ENCODE measurements at places on chromosomes 7 and 10.

DNA sequence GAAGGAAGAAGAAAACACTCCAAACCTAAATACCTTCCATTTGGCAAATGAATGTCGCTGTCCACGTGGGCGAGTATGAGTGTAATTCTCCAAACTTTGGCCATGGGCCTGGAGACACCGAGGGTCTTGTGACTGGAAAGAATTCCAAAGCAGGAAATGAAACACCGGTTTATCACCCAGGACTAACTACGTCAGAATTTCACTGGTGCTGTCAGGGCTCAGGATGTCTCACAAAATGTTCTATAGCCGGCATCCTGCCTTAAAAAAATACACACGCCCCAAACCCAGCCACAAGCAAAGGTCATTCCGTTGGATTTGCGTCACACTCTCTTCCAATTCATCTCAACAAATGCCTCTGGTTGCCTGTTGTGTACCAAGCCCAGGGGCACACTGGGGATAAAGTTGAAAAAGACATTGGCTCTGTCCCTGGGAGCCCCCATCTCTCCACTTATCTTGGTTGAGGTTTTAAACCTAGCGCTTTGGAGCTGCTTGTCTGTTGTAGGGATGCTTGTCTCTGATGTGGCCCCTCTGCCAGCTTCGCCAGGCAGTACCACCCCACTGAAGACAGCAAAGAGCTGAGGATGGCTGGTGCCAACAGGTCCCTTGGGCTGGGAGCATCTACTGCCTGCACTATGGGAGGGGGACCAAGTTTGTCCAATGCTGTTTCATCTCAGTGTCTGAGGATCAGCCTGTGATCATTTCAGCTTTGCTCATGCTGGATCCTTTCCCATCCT lies 31.2 kb downstream of the GSTO2 start:
- no peak for DNase-seq

GRCh38 chr10:75773231-75773780 lies 341.9 kb downstream of the LRMDA start:
- DNase-seq: no peak

- peak; percentile 41 for DNase-seq
Measured at GRCh38 chr7:155804897-155805825, 7.1 kb downstream of the SHH start.

DNA sequence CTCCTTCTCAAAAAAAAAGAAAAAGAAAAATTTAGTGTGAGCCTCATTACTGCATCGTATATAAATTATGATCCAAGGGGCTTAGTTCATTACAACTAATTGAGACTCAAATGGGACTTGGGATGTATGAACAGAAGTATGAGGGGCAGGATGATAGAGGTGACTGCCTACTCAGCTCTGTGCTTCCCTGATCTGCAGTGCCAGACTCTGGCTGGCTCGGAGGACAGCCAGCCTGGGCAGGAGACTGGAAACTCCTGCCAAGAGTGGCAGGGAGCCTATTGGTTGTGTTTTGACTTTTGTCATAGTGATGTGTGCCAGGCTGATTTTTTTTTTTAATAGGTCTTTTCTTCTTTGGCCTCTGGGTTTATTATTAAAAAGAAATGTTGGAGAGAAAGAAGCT lies 73.8 kb upstream of the GTF2IRD1 start:
- no peak for DNase-seq

DNA sequence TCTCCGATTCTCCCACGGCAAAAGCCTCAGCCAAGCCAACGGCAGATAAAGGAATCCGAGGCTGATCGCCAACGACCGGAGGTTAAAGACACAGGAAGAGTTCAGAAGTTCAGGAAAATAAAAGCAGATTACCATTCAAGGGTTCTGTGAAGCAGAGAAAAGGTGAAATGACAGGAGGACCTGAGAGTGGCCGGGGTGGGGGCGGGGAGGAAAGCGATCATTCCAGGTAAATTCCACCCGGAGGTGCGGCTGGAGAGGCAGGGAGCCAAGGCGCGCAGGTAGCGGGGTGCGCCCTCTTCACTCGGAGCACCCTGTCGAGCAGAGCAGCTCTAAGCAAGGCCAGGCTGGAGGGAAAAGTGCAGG lies 35.3 kb upstream of the SEPHS1 start:
- no peak for DNase-seq

- DNase-seq: no peak
Measured at GRCh38 chr10:99303899-99304861, 25.0 kb upstream of the CNNM1 start.

DNA sequence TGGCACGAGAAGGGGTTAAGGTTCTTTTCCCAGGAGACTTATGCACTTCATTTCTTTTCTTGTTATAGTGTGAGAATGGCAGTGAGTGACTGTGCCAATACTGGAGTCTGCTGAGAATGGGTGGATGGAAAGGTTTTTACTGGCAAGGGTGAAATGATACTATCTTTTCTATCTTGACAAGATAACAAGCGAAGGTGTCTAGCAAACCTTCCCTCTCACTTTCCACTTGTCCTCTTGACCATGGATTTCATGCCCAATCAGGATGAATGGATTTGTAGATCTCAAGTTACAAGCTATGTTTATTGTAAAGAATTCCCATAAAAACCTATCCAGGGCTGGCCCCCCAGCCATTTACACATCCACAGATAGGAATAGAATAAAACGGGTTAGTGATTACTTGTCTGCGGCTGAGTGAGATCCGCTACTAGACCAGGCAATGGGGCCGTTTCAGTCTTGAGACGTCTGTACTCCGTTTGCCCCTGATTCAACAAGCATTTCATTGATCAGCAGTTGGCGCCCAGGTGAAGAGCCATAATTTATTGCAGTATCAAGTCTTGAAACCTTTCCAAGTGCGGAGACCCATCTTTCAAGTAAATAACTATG lies 152.6 kb downstream of the PRKCQ start:
- no peak for DNase-seq

- peak; percentile 53 for DNase-seq
Measured at GRCh38 chr10:102729029-102730026, 14.4 kb upstream of the WBP1L start.

DNA sequence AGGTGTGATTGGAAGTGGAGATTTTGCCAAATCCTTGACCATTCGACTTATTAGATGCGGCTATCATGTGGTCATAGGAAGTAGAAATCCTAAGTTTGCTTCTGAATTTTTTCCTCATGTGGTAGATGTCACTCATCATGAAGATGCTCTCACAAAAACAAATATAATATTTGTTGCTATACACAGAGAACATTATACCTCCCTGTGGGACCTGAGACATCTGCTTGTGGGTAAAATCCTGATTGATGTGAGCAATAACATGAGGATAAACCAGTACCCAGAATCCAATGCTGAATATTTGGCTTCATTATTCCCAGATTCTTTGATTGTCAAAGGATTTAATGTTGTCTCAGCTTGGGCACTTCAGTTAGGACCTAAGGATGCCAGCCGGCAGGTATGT lies 13.6 kb downstream of the STEAP2 start:
- DNase-seq: no peak

DNA sequence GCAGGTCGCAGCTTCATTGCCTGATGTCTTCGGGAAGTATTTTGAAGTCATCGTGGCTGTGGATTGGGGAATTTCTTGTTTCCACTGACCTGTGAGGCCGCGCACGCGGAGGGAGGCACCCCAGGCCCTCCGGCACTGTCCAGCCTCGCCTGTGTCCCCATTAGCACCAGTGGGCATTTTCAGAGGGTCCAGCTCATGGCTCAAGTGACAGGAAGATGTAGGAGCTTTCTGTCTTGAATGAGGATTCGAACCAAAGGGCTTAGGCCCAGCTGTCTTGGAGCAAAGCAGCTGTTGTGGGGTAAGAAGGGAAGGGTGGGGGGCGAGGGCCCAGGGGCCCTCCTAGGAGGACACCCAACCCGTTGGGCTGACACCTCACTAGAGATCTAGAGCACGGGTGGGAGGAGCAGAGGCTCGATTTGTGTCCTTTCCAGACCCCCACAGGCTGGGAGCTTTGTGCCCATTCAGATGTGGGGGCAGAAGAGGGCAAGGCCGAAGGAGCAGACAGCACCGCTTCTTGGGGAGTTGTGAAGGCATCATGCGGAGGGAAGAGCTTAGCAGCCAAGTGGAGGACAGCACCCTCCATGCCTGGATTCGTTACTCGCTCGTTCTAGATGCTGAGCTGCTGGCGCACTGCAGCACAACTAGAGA lies 914 bp downstream of the ZNF37A start:
- peak; percentile 2 for DNase-seq

- DNase-seq: no peak
Measured at GRCh38 chr10:65950075-65950474, 975.8 kb upstream of the LRRTM3 start.

- no peak for DNase-seq
Measured at GRCh38 chr10:78434886-78435285, 401.2 kb downstream of the RPS24 start.

GRCh38 chr7:76427635-76428034 lies 2.9 kb downstream of the ZP3 start:
- no peak for DNase-seq

DNA sequence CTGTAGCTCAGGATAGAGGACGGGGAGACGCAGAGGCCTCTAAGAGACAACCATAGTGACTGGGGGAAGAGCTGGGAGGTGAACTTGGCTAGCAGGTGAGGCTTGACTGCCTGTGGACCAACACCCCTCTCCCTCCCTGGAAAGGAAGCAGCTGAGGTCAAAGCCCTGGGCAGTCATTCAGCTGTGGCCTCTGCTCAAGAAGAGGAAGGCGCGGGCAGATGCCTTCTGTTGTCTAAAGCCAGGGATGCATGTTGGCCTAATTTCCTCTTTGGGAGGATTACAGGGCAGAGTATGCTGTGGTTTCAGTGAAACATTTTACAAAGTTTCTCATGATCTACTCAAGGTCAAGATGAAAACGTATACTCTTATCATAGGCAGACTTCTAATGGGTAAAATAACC lies 327.1 kb downstream of the PRPF18 start:
- DNase-seq: no peak

DNA sequence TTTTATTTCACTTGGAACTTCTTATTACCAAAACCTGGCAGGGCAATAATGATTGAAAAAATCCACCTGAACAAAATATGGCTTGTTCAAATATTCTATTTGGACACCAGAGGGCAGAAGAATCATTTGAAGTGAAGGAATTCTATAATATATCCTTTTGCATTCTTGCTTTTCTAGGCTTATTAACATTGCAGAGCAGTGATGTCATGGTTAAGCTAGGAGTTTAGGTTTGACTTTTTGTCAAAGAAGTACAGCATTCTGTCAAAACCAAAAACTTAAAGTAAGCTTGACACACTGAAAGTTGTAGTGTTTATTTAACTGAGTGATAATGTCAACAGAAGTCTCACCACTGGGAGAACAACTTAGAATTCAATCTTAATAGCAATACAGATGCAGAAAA lies 156.0 kb downstream of the SEMA3D start:
- no peak for DNase-seq

DNA sequence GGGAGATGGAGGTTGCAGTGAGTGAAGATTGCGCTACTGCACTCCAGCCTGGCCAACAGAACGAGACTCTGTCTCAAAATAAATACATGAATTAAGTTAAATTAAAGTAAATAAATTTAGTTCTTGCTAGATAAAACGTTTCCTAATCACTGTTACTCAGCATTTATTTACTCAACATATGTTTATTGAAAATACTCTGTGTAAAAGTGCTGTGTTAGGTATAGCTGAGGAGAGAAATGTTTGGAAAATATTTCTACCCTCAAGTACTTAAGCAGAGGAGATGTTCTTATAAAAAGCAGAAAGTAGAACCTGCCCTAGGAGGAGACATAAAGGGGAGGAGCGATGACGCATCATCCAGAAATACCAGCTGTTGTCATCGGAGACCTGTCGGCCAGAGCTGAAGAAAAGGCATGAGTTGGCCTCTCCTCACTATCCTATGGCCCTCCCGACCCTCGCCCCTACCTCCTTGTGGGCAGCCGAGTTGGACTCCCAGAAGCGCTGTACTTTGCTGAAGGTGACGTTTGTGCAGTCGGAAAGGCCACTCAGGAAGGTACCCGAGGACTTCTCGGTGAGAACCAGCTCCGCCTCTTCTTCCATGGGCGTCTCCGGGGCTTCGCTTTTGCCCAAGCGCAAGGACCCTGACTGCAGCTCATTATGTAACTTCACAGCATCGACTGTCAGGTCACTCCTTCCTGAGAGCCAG lies 1.1 kb downstream of the RRP12 start:
- DNase-seq: peak; percentile 53

GRCh38 chr7:88268051-88268450 lies 38.6 kb downstream of the STEAP4 start:
- DNase-seq: no peak

GRCh38 chr7:151755131-151755801 lies 121.6 kb downstream of the PRKAG2 start:
- no peak for DNase-seq

DNA sequence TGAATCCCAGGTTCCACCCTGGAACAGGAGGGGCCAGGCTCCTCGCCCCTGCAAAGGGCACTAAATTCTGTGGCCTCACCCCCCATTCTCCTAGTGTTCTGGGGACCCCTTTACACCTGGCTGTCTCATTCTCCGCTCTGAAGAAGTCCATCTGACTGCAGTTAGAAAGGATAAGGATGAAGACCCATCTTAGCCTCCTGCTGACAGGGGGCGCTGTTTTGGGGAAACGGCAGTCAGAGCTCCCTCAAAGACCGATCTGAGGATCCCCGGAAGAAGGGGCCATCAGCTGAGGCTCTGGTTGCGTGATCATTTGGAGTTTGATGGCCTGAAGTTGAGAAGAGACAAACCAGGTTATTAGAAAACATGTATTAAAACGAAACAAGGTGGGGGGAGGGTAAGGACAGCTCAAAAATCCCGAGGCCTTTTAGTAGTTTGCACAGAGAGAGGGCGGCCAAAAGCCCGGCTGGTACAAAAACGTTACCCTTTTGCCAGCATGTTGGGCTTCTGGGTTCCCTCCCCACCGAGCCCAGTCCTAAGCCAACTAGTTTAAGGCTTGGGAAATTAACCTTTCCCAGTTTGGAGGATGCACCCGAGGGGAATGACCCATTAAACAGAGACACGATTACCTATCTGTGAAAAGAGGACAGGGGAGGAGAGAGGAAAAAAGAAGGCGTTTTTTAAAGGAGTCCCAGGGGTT lies 102.8 kb downstream of the CHN2 start:
- DNase-seq: no peak

Data from CD4-positive, alpha-beta T cell treated with Interleukin-10 for 1 hour (primary cell).